H54 (cell line): ENCODE measurements at places on chromosomes 4 and X.

DNA sequence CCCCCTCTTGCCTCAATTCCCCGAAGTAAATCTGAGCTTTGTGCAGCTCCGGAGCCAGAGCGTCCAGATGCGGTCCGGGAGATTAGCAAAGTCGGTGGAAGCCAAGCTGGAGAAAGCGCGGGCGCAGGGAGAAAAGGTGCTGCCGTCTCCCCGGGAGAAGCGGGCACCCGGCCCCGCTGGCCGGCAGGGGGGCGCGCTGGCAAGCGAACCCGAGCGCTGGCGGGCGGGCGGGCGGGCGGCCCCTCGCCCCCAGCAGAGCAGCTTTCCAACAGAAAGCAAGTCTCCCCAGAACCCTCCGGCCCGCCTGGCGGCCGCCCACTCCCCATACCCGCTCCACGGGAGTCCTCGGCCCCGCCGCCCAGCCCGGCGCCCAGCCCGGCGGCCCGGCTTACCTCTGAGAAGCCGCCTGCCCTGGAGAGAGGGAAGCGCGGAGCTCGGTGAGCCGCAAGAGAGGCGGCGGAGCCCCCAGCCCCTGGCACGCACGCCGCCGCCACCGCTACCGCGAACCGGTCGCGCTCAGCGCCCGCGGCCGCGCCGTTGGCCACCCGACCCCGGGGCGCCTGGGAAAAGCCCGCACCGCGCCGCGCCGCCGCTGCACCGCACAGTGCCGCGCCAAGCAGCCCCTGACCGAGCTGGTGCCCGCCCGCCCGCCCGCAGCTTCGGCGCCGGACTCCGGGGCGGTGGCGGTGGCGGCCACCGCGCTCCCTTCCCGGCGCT, 529 bp upstream of the CITED1 start:
- DNase-seq: no peak

GRCh38 chr4:13325744-13326143, 158.4 kb downstream of the RAB28 start:
- DNase-seq: no peak

DNA sequence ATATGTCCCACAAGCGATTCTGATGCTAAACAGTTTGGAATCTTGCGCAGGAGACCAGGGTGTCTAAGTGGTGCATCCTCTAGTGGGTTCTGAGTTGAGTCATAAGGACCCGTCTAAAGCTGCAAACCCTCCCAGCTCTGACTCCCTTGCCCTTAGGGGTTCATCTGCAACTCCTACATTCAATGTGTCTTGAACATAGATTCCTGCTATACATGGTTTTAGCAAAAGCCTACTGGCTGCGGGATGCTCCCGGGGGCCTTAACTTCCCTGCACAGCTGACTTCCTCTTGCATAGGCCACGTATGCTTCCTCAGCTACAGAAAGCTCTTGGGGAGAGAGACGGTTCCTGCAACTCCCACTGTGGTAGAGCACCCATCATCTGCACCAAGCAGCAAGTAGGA, 236.7 kb downstream of the EVC2 start:
- DNase-seq: no peak

GRCh38 chr4:41475402-41475801, 62.6 kb upstream of the LIMCH1 start:
- DNase-seq: no peak

DNA sequence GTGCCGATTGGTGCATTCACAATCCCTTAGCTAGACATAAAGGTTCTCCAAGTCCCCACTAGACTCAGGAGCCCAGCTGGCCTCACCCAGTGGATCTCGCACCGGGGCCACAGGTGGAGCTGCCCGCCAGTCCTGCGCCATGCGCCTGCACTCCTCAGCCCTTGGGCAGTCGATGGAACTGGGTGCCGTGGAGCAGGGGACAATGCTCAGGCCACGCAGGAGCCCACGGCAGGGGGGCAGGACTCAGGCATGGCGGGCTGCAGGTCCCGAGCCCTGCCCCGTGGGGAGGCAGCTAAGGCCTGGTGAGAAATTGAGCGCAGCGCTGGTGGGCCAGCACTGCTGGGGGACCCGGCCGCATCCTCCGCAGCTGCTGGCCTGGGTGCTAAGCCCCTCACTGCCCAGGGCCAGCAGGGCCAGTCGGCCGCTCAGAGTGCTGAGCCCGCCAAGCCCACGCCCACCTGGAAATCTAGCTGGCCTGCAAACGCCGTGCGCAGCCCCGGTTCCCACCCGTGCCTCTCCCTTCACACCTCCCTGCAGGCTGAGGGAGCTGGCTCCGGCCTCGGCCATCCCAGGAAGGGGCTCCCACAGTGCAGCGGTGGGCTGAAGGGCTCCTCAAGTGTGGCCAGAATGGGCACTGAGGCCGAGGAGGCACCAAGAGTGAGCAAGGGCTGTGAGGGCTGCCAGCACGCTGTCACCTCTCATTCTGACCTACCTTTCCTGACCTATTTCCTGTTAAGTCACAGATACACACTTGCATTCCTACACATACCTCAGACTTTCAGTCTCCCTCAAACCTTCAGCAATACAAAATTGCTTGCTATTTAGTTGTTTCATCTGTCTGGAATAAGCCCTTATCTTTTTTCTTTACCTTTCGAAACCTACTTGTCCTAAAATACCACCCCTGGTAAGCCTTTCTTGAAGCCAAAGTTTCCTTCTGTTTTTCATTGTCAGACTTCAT, 20.7 kb downstream of the UBE2K start:
- DNase-seq: no peak

DNA sequence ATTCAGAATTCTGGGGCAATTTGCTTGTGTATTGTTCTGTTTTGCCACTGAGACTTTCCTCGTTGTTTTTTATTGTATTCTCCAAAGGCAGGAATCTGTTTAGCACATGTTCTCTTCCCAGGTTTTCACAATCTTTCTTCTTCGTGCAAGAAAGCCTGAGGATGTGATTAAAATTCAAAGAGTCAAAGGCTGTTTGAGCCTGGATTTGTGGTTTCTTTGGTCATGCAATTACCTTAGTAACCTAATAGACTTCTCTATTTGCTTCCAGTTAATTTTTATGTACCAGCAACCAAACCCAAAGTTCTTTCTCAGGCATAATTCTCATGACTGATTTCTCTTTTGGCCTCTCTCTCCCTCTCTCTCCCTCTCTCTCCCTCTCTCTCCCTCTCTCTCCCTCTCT, 1420.1 kb upstream of the TENM3 start:
- no peak for DNase-seq

GRCh38 chr4:74934016-74934831, 1.3 kb downstream of the PARM1 start:
- no peak for DNase-seq

GRCh38 chr4:138341739-138342415, 99.7 kb upstream of the SLC7A11 start:
- DNase-seq: no peak

DNA sequence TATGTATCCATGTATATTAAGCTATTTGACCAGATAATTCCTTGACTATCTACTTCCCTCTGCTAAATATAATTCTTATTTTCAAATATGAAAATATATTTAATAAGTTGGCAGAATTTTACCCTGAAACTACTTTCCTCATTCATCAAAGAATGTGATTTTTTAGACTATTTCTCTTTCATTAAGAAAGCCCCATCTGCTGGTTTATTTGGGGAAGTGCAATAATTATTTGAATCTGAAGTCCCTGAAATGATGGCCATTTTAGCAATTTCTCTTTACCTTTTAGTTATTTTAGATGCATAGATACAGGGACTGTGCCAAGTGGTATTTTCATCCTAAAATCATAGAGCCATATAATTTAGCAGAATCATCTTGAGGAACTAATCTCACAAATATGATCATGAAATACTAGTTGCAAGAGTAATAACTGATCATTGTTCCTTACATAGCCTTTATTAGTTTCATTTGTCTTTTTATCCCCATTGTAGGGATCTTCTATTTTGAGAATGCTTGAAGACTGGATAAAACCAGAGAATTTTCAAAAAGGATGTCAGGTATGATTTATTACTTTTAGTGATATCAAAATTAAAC, 39.0 kb downstream of the ENPEP start:
- DNase-seq: no peak

DNA sequence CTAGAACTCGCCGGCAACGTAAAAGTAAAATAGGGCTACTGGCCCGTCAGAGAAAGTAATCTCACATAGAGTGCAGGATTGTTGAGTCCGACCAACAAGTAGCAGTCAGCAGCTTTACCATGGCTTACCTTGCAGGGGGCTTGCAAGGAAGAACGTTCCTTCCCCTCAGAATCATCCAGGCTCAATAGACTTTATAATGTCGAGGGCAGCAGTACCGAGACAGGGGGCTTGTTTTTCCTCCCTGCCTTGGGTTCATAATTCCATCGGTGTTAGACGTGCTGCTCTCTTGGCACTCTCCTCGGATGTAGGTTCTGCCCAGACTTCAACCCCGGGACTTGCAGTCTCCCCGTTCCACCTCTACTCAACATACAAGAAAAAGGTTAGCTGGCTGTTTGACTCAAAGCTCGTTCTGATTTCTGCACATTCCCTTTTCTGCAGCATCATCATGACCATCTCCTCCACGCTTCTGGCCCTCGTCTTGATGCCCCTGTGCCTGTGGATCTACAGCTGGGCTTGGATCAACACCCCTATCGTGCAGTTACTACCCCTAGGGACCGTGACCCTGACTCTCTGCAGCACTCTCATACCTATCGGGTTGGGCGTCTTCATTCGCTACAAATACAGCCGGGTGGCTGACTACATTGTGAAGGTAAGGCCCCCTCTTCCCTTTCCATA, 1.5 kb downstream of the SLC10A4 start:
- DNase-seq: no peak

DNA sequence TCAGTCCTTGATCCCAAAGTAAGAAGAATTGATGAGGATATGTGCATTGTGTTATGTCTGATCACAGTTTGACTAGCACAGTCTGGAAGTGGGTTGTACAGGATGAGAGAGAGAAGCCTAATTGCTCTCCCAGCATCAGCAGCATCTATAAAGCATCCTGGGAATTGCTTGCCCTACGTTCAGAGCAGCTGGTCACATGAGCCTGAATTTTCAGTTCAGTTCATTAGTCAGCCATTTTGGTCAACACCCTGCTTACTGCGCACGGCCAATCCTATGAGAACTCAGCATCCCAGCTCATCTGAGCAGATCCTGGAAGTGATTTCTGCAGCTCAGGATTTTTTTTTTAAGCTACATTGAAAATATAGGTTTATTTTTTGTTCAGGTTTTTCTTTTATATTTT, at the start of gene RUFY3:
Gene RUFY3, plus strand, starts transcription at position 218 of the 400 bp plus-strand sequence. CDS start 610 bp downstream, outside the sequence.
- peak; percentile 42 for DNase-seq

GRCh38 chr4:101660607-101661006, 129.9 kb upstream of the BANK1 start:
- DNase-seq: no peak

DNA sequence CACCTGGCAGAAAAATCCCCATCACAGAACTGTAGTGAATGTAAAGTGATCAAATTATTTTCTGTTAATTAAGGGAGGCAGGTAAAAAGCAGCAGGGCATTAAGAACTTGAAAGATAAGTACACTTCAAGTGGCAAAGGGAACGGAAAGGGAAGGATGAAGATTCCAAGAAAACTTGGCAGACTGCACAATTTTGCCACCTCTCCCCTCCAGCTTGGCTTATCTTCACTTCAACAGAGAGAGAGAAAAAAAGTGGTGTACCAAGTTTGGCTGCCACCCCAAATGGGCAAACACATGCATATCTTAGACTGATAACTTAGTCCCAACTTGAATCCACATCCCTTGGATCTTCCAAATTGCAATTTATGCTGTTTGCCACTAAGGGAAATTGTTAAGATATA, 598.1 kb upstream of the ACTRT1 start:
- DNase-seq: no peak

- DNase-seq: no peak
Measured at GRCh38 chr4:144788469-144788868, 142.5 kb downstream of the HHIP start.

DNA sequence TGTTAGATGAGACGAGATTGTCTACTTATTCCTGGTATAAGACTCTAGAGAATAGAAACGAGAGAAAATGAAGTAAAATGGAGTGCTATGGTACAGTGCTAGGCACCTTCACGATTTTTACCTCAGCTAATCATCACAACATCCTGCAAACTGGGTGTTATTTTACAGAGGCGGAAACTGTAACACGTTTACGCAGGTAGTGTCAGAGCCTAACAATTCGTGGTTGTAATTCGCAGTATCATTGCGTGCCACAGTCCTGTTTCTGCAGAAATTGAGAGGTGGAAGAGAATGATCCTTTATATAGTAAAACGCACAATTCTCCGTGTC, 383 bp upstream of the TBC1D19 start:
- no peak for DNase-seq

DNA sequence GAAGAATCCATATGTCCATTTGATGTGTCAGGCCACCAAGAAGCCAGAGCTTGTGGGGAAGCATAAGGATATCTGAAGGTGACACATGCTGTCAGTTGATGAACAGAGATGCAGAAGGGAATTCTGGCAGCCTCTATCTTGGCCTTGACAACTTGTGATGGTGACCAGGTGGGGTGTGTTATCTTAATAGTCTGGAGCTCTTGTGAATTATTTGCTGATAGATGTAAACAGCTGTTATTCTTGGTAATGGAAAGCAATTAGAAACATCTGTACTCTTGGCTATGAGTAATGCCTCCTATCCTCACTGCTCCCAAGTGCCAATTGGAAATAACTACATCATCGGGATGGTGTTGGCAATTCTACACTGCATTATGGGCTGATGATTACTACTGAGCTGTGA, 51.9 kb downstream of the NAA11 start:
- DNase-seq: no peak

- no peak for DNase-seq
Measured at GRCh38 chr4:30868111-30868895, 148.1 kb downstream of the PCDH7 start.

DNA sequence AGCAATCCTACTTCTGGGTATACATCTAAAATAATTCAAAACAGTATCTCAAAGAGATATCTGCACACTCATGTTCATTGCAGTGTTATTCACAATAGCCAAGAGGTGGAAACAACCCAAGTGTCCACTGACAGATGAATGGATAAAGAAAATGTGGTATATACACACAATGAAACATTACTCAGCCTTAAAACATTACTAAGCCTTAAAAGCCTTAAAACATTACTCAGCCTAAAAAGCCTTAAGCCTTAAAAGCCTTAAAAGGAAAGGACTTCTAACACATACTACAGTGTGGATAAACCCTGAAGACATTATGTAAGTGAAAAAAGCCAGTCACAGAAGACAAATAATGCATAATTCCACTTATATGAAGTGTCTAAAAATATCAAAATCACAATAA, 40.3 kb upstream of the TFDP3 start:
- no peak for DNase-seq

GRCh38 chr4:41456559-41457101, 81.3 kb upstream of the LIMCH1 start:
- DNase-seq: no peak

GRCh38 chr4:67659065-67659464, 41.9 kb downstream of the UBA6 start:
- DNase-seq: no peak

- DNase-seq: no peak
Measured at GRCh38 chrX:153561337-153561736, 37.6 kb downstream of the CCNQ start.

DNA sequence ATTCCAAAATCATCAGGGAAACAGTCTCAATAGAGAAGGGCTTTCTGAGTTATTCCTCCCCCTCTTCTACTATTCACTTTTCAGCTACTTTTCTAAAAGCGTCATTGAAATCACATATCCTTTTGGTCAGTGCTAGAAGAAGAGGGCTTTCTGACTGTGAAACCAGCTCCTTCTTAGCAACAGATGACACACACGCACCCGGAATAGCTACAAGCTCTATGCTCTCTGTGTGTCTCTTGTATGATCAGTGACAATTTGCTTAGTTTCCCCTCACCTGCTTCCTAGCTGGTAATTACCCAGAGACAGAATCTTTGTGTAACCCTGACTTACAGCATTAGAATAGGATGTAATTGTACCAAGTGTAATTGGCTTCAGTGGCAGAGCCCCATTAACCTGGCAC, 268.1 kb upstream of the SLITRK2 start:
- DNase-seq: no peak
